ENCODE measurements at places on chromosomes 11 and 22.

GRCh38 chr11:117172724-117173421, 5.7 kb upstream of the SIDT2 start:
- no peak for DNase-seq

- no peak for DNase-seq
These were observed 10.3 kb downstream of the CAT start for GRCh38 chr11:34449013-34449412.

GRCh38 chr11:20226933-20227332, 66.7 kb upstream of the DBX1 start:
- DNase-seq, result no peak

- no peak for DNase-seq
These were observed 1.7 kb downstream of the C11orf96 start for GRCh38 chr11:43943931-43944751.

GRCh38 chr22:42433754-42434682, 1.8 kb upstream of the NFAM1 start:
- DNase-seq, result no peak

GRCh38 chr11:103806130-103806895, 230.1 kb upstream of the DDI1 start:
- no peak for DNase-seq

- DNase-seq, result no peak
These were observed 3.9 kb downstream of the ACP2 start for GRCh38 chr11:47244448-47245350.

- no peak for DNase-seq
These were observed 32.0 kb downstream of the TRIM66 start for GRCh38 chr11:8650401-8650990.

DNA sequence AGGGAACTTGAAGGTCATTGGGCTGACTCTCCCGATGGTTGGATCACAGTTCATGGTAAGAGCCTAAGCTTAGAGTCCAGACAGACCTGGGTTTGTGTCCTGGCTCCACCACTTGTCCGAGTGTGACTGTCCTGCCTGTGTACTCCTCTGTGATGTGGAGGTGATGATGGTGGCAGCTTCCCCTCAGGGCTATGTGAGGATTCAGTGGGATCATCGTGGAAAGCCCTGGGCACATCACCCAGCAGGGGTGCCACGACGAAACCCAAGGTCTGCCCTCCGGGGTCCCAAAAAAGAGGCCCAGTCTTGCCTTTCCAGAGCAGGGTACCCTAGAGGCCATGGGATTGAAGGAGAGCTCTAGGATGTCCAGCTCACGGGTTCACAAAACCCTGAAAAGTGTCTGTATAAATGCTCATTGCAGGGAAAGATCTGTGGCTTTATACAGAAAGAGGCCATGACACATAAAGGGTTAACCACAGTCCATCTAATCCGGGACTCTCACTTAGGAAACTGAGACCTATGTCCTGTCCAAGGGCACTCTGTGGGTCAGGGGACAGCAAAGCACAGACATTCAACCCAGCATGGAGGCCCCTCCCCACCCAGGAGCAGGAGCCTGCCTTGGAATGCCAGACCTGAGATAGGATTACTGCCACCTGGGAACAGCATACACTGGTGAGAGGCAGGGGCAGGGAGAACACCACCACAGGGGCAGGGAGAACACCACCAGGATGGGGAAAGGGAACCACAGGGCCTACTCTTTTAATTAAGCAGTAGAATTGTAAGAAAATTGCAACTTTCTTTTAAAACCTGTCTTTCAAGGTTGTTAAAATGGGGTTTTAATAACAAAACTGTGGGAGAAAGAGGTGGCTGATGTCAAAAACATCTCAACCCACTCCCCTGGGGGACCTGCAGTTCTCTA, 51.3 kb downstream of the IGLL5 start:
- DNase-seq, result no peak

- no peak for DNase-seq
These were observed 165.8 kb upstream of the NARS2 start for GRCh38 chr11:78740199-78741071.

Data from neuronal stem cell (in vitro differentiated cells).